ENCODE measurements at places on chromosomes 13 and 19. TPM values are rescaled to one million over a fixed set of nuclear protein-coding genes. Genes with fewer than 3 reads are reported as not detected.
A peak's percentile ranks its signal among the peaks of the same experiment; 100 is the strongest.

DNA sequence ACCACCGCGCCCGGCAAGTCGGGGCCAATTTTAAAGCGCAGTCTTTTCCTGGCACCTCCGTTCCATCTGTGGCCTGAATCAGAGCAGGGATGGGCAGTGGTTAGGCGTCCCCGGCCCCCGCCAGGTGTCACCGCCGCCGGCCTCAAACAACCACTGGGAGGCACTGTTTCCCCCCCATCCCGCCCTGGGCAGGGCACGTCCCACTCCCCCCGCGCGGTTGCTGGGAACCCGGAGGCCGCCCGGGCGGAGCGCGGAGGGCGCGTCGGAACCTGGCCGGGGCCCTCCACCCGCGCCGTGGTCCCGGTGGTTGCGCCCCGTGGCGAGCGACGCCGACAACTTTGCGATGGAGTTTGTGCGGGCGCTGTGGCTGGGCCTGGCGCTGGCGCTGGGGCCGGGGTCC is at the start of gene GRIN3B:
TSS of gene GRIN3B (plus strand) at position 325 of the 400 bp plus-strand sequence. CDS start at position 344, 19 bp downstream.
- peak; percentile 81 for DNase-seq

DNA sequence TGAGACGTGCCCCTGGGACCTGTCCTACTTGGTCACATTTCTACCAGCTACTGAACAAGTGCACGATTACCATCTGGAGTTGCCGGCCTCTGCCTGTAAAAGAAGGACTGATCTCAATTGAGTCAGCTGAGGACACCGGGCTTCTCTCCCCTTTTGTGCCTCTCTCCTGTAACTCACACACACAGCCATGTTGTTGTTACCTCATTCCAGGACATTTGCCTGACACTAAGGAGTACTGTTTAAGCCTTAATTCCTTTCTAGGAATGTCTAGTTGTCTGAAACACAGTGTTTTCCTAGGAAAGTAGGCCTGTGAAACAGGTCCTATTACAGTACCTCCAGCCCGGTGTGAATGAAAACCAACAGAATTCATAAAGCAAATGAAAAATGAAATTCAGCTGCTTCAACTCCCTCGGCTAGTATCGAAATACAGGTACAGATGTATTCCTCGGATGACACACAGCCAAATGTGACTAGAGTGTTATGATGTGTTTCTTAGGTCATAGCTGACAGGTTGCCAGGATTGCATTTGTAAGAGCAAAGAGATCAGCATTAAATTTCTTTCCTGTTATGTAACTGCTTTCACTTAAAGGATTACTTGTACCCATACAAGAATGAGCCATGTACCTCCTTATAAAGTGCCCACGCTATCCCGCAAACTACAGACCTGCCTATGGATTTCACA is 152.0 kb upstream of the IRS2 start:
- no peak for DNase-seq

DNA sequence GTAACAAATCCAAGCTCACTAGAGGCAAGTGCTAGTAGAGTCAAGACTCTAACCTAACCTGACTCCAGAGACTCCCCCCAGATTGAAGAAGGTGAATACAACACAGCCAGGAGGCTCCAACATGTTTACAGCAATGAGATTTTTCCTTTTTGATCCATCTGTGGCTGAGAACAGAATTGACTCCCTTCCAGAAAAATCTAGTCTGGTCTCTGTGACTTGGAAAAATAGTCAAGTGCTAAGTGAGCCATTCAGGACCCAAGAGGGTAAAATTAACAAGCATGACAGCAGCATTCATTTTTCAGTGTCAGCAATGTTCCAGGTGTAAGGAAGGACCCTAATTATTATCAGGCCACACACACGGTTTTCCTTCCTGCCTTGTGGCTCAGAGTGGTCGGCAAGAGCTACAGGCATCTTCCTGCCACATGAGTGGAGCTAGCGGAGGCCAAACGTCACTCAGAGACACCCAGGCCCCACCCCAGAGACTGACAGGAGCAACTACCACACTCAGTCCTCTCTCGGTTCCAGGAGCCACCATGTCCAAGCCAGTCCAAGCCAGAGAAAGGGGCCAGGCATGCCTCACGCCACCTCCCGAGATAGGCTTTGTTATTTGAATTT is 395.1 kb downstream of the FOXO1 start:
- DNase-seq, result no peak

DNA sequence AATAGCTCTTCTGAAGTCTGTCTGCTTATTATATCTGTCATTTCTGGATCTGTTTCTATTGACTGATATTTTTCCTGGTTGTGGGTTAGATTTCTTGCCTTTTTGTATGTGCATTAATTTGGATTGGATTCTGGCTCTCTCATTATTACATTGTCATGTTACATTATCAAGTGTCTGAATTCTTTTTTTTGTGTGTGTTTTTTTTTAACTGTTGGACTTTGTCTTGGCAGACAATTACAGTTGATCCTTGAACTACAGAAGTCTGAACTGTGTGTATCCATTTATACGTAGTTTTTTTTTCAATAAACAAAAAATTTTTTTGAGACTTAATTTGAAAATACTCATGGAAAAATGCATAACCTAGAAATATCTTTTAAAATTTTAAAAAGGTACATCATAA is 22.5 kb downstream of the RFC3 start:
- DNase-seq, result no peak

GRCh38 chr19:51418707-51419106 is 1.3 kb upstream of the SIGLEC10 start:
- no peak for DNase-seq

- no peak for DNase-seq
Measured at GRCh38 chr13:46169758-46170157, 12.2 kb downstream of the LCP1 start.

DNA sequence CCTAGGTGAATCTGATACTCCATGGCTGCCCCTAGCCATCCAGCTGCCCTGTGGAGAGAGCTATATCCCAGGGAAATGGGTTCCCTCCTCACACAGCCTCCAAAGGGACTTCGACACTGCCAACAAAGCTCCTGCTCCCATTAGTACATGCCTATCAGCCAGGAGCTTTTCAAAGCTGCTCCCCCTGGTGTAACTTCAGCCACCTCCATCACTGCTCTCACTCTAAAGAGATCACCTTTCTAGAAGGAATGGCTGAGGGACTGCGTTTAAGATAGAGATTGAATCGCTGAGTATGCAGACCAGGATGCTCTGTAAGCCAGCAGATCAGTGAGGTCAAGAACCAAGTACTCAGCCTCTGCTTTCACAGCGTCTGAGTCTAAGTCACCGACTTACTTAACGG is 213.7 kb downstream of the NALCN start:
- peak; percentile 2 for DNase-seq

DNA sequence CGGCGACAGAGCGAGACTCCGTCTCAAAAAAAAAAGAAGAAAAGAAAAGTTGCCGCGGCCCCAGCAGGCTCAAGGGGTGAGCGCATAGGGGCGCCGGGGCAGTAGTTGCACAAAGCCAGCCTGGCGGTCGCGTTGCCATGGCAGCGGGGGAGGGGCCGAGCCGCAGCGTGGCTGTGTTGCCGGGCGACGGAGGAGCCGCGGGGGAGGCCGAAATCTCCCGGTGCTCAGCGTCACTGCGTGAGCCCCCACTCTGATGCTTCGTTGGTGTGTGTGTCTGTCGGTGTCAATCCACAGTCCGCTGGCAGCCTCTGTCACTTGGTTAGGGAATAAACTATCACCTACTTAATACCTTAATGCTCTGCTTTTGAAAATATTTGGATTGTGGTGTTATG is 82.9 kb upstream of the C1QTNF9B start:
- peak; percentile 17 for DNase-seq

- DNase-seq, result peak; percentile 61
Measured at GRCh38 chr19:49064768-49065611, at the start of gene NTF4. Gene NTF4, minus strand, starts transcription at chr19:49064818. Its CDS starts 2,821 bp downstream, at chr19:49061997.

- no peak for DNase-seq
Measured at GRCh38 chr13:73984201-73984600, 150.0 kb downstream of the KLF12 start.

DNA sequence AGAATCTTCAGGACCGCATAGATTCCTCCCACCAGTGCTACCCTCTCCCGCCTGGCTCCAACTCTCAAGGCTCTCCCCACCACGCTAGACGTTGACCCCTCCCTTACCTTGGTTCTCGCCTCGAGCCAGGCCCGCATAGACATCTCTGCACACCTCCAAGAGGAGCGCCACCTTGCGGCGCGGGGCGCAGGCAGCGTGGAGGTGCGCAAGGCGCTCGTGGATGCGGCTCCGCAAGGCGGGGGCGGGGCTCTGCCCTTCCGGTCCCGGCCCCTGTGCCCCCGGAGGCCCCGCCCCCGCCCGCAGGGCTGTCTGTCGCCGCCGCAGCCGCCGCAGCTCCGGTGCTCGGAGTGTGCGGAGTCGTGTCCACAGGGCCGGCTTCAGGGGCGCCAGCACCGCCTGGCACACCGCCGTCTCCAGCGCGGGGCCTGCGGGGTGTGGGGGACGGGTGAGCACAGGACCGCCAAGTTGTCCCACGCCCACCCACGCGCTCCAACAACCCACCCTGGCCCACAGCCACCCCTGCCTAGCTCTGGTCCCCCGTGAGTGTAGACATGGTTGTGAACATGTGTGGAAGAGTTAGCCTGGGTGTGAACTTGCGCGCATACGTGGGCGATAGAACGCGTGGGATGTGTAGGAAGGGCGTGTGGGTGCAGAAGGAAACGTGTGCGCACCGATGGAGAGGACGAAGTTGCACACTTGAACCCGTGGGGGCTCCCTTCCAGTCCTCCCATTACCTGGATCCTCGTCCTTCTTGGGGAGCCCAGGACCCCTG is 8.1 kb downstream of the RINL start:
- peak; percentile 93 for DNase-seq

DNA sequence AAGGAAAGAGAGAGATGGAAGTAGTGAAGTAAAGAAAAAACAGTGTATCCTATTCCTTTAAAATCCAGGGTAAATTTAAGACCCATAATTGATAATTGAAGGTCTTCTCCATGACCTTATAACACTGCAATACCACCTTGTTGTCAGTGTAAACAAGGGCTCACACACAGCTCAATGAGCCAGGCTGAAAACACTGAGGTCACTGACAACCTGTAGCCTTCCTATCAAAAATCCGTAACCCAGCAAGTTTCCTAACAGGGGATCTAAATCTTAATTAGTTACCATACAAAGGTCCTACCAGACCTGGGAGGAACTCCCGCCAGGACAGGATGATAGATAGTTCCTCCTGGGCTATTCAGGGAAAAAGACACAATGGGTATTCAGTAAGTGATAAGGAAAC is 1677.1 kb downstream of the OLFM4 start:
- no peak for DNase-seq

GRCh38 chr19:45638930-45639729 is at the start of gene EML2:
Gene EML2, minus strand, starts transcription at chr19:45639397. Its CDS starts 21 bp downstream, at chr19:45639376.
- peak; percentile 49 for DNase-seq

DNA sequence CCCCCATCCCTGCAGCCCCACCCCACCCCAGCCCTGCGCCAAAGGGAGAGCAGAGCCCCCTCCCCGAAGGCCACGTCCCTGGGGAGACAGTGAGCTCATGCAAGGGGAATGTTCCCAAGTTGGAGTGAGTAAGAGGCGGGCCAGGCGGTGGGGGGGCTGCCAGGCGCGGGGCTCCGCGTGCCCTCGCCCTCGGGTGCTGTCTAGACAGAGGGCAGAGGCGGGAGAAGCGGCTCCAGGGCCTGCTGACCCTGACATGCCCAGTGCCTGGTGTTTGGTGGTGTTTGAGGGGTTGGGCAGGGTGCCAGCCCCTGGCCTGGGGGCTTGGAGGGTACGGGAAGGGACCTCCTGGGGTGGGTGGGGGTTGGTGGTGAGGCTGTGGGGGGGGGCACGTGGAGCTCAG is 1.0 kb downstream of the FSTL3 start:
- DNase-seq, result peak; percentile 61

DNA sequence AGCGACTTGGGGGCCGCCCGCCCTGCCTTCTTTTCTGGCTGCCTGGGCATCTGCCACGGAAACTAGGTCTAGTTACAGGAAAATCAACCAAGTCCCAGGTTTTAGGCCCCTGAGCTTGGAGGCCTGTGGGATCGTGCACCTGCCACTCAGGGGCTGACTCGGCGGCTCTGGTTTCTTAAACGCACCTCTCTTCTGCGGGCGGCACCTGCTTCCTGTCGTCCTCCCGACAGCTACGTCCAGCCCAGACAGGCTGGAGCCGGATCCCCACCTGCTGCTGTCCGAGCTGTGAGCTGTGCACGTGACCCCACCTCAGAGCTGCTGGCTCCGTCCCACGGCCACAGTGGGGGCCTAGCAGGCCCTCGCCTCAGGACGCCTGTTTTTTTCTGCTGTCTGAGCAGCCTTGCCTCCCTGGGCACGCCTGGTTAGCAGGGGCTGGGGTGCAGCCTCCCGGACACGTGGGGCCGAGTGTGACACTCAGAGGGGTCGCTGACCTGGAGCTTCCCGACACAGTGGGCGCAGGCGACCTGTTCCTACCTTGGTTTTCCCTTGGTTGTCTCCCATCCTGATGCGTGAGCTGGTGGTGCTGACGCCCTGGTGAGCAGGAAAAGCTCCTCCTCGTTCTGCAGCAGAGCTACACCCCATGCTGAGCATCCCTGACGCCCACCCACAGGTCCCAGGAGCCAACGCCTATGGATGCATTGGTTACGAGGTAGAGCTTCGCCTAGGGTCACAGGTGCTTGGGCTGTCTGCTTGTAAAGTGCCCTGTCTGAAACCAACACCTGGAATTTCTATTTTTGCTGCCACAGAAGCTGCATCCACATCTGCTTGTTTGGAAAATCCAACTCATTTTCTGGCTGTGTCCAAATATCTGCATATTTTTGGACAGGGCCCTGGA is 17.5 kb downstream of the TMEM255B start:
- no peak for DNase-seq

- peak; percentile 33 for DNase-seq
Measured at GRCh38 chr13:105773863-105774538, 761.5 kb downstream of the EFNB2 start.

GRCh38 chr19:14310055-14310454 is 71.2 kb upstream of the ADGRE5 start:
- no peak for DNase-seq

DNA sequence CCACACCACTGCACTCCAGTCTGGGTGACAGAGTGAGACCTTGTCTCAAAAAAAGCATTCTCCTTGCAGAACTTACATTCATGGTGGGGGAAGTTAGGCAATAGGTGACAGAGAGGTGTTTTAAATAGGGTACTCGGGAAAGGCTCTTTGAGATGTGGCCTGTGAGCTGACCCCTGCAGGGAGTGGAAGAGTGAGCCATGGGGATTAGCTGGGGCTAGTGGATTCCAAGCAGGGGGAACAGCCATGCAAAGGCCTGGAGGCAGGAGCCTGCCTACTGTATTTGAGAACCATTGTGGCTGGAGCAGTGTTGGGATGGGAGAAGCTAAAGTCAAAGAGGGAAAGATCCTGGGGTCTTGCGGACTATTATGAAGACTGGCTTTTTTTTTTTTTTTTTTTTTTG is 3.9 kb upstream of the DMKN start:
- DNase-seq, result no peak

GRCh38 chr19:33467851-33468250 is 53.7 kb downstream of the PEPD start:
- no peak for DNase-seq

- no peak for DNase-seq
Measured at GRCh38 chr13:49874430-49874829, 61.7 kb downstream of the SPRYD7 start.

- DNase-seq, result no peak
Measured at GRCh38 chr13:53105890-53106289, 77.3 kb downstream of the OLFM4 start.

The ZNF729 gene
- not detected for polyA plus RNA-seq

The GSX1 gene
- polyA plus RNA-seq, result not detected

The ACP7 gene
- polyA plus RNA-seq, result 0.28 TPM

The CD209 gene
- polyA plus RNA-seq, result not detected

The GNG8 gene
- polyA plus RNA-seq, result not detected

The ZNF229 gene
- polyA plus RNA-seq, result 5.3 TPM

The LIM2 gene
- not detected for polyA plus RNA-seq

The OXGR1 gene
- polyA plus RNA-seq, result not detected

The PLVAP gene
- not detected for polyA plus RNA-seq

The ADGRE1 gene
- polyA plus RNA-seq, result 6.6 TPM

The IFI30 gene
- 13.5 TPM for polyA plus RNA-seq

The C19orf38 gene
- polyA plus RNA-seq, result 0.10 TPM

The LENG9 gene
- 3.8 TPM for polyA plus RNA-seq

The HSD17B14 gene
- 10.6 TPM for polyA plus RNA-seq

The PCSK4 gene
- polyA plus RNA-seq, result 3.7 TPM

The MEDAG gene
- polyA plus RNA-seq, result 0.09 TPM
